ENCODE measurements at places on chromosomes 12 and 14.

DNA sequence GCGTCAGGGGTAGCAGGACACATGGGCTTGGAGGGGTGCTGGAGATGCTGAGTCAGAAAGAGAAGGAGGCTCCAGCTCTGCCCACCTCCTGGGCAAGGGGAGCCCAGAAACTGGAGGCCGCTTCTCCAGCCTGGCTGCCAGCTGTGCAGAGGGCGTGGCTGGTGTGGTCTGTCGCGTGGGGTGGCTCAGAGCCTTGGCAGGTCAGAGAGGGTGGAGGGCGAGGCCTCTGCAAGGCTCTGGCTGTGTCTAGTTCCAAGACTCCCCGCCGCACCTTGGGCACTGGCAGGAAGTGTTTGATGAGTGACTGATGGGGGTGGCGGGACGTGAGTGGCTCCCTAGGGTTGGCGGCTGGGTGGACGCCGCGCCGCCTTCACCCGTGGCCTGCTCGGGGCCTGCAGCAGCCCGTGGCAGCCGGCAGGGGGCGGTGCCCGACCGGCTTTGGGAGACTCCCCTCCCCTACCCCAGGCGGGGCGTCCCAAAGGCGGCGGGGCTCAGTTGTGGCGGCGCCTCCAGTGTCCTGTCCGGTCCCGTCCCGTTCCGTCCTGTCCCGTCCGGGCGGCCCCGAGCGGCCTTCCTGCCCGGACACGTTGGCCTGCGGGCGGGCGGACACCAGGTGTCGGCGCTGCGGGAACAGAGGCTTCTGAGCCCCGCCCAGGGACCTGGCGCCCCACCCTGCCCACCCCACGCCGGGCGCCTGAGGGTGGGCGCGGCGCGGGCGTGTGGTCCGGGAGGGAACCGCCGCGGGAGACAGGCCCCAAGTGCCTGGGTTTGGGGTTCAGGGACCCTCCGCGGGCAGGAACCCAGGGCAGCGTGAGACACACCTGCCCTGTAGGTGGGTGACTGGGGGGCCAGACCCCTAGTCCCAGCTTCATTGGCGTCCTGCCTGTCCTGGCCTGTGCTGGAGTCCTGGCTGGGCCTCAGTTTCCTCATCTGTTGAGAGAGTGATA, 39.7 kb downstream of the KRT80 start:
- peak; percentile 67 for DNase-seq

DNA sequence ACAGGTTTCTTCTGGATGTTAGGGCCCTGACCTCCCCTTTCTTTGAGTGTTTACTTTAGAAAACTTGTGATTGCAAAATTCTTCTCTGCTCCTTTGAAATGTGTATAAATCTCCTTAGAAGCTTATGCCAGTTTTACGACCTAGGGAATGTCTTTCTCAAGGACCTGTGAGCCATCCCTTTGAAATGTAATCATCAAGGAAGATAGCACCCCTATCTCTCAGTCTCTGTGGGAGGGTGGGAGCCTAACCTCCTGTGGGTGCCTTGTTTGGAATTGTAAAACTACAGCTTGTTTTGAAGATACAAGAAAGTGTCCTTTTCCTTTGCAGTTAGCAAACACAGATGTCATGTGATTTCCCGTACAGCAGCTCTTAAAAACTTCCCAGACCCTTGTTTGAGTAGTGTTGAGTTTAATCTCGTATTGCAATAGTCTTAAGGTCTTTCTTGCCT, 3.3 kb downstream of the OR10AD1 start:
- no peak for DNase-seq

GRCh38 chr12:128600886-128601285, 222.9 kb downstream of the SLC15A4 start:
- no peak for DNase-seq

GRCh38 chr12:777550-778047, 25.2 kb downstream of the WNK1 start:
- DNase-seq, result no peak

- DNase-seq, result no peak
Observed at GRCh38 chr12:68376901-68377300, 44.7 kb upstream of the MDM1 start.

GRCh38 chr12:7016958-7017571, 1.2 kb downstream of the LPCAT3 start:
- DNase-seq, result no peak

GRCh38 chr12:112887550-112887949, 19.2 kb upstream of the OAS1 start:
- no peak for DNase-seq

DNA sequence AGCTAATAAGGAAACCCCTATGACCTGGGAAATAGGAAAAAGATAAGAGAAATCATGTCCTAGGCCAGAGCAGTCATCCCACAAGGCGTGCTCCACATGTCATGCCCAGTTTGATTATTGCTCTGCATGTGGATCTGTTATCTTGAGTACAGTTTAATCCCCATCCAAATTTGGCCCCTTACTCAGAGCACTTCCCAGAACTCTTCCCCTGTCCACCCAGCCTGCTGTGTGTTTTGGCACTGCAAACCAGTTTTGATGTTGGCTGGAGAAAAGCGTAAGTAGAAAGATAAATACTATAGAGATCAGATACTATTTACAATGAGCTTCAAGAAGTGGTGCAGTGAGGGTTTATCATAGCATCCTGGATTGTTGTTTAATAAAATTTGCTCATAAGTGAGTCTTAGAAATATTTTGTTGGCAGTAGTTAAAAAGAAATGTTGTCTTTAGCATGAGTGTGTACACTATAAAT, 83.8 kb downstream of the PTPRB start:
- no peak for DNase-seq

- no peak for DNase-seq
Observed at GRCh38 chr12:13566292-13566691, 369.8 kb downstream of the EMP1 start.

DNA sequence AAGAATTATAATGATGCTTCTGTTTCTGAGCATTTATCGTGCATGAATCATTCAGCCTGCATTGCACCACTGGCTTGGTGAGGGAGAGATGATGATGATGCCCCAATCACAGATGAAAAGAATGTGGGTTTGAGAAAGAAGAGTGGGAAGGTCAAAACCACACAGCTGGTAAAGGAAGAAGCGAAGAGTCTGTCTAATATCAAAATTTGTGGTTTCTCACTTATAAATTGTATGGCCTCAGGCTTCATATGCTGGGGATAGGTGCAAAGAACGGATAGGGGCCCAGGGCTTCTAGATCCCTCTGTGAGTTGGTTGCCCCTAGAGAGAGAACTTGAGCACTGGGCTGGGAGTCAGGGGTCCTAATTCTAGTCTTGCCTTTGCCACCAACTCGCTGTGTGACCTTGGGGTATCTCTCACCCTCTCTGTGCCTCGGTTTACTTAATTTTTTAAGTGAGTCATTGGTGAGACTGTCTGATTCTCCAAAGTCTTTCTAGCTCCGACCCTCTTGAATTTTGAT, 2.2 kb downstream of the OASL start:
- DNase-seq, result no peak

GRCh38 chr12:98227162-98227561, 288.2 kb upstream of the TMPO start:
- DNase-seq, result no peak

- DNase-seq, result no peak
Observed at GRCh38 chr14:86882818-86883217, 1110.2 kb downstream of the GALC start.

- no peak for DNase-seq
Observed at GRCh38 chr12:128803788-128804187, 20.0 kb downstream of the SLC15A4 start.

DNA sequence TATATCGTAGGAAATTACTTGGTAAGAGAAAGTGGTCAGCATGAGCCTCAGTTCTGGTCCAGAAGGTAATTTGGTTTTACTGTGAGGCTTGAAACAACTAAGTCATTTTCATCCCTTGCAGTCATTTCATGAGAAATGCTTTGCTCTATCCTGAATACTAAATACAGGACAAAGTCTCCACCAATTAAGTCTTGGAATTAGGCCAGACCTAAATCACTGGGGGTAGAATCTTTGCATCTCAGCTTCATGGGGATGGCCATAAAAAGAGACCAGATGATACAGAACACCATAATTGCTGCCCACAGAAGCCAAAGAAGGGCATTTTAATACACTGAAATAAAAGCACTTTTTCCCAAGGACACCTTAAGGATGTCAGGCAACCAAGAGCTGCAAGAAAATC, 277.9 kb upstream of the DCN start:
- DNase-seq, result no peak

- DNase-seq, result no peak
Observed at GRCh38 chr12:4117386-4118016, 156.1 kb upstream of the CCND2 start.

GRCh38 chr14:59629444-59630287, 53.1 kb upstream of the CCDC175 start:
- DNase-seq, result no peak

DNA sequence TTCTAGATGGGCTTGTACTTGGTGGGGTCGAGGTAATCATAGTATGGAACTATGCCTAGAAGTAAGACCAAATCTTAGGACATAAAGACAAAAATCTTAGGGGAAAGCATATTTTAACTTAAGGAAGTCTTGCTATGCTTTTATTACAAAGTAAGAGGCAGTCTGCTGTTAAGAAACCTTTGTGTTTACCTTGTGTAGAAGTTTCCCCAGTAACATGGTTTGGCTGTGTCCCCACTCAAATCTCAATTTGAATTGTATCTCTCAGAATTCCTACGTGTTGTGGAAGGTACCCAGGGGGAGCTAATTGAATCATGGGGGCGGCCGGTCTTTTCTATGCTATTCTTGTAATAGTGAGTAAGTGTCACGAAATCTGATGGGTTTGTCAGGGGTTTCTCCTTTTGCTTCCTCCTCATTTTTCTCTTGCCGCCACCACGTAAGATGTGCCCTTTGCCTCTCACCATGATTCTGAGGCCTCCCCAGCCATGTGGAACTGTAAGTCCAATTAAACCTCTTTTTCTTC, 162.5 kb upstream of the ABCD2 start:
- no peak for DNase-seq

GRCh38 chr12:52019113-52019770, 12.5 kb downstream of the TAMALIN start:
- DNase-seq, result no peak

DNA sequence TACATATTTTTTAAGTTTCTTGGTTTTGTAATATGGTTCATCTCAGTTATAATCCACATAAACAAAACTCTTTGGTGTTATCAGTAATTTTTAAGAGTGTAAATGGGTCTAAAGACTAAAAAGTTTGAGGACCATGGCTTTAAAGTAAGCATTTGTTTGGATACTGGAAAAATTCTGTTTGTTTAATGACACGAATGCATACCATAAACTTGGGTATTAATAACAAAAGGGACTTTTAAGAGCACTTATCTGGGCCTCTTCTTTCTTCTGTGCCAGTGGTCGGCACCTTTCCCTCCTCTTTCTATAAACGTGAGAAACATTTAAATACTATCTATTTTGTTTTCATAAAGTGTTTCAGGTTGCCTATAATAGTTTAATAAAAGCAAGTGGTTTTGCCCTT, 47.4 kb downstream of the SAMD4A start:
- no peak for DNase-seq

DNA sequence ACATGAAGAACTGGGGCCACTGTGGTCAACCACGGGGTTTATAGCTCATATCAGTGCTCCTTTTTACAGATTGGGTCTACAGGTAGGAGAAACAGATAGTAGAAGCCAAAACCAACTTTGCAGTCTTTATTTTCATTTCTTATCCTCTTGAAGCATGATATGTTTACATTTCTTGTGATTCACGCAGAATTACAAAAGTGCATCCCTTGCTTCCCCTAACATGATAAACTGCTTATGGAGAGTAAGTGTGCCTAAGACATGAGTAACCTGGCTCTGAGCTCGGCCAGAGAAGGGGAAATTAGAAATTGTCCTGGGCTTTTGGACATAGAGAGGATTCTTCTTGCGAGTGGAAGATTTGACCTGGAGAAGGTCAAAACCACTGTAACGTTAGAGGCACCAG, 18.4 kb downstream of the PWP1 start:
- DNase-seq, result no peak

DNA sequence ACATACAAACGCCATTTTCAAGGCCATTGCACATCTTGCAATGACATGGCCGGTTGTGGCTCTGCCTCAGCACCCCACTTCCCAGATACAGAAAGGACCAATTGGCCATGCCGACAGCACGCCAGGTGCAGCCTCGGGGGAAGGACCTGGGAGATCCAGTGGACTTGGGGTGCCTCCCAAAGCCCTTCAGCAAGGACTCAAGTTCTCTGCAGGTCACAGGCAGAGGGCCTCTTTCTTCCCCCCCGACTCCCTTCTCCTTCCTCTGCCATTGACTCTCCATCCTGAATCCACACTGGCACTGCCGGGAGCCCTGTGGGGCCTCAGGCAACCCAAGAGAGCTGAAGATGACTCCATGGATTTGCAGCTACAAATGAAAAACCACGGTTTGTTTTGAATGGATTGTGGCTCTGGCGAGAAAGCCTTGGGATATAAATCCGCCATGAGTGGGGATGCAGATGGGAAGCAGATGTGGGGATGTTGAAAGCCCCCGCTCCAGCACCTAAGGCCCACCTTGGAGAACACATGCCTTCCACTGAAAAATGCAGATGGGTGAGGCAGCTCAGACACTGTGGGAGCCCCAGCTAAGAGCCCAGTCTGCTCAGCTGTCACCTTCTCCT, 35.1 kb upstream of the LTBP2 start:
- DNase-seq, result no peak

- no peak for DNase-seq
Observed at GRCh38 chr12:108175310-108175709, 46.2 kb downstream of the WSCD2 start.

DNA sequence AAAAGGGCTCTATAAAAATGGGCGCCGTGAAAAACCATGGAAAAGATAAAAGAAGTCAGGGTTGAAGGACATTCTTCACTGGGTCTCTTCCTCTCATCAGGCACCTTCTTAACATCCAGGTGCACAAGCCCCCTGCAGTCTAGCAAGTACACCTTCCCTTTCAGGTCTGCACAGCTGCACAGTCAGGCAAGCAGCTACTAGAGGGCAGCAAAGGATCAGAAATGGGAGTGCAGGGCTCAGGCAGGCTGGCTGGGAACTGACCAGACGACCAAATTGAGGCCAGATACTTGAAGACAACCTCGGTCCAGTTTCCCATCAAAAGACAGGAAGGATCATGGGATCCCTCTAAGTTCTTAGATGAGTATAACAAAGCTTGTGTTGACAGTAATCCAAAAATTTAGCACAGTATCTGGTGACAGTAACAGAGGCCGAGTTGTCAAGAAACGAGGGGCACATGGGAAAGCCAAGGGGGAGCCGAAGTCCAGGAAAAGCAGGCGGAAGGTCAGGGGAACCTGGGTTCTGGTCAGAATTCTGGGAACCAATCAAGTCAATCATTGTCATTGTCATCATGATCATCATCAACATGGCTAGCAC, 10.1 kb upstream of the GRIP1 start:
- DNase-seq, result no peak

DNA sequence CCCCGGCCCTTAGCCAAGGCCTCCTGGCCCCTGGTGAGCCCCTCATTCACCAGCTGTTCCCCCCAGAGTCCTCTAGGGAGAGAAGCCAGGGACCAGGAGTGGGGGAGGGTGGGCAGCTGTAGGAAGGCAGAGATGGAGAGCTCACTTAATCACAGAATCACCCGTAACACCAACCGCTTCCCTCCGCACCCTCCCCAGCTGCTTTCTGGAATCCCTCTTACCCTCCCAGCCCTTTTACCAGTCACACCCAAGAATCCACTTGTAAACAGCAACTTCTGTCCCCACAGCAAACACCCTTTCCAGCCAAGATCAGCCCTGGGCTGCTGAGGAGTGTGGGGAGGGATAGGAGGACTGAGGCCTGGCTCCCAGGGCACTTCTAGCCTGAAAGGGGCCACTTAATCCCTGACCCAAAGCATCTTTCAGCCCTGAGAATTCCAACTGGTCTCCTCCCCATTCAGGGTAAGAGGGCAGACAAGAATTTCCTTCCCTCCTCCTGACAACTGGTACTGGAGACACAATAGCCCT, 18.8 kb downstream of the NCKAP5L start:
- no peak for DNase-seq
